ENCODE measurements at places on chromosomes 13 and 19.
A peak's percentile ranks its signal among the peaks of the same experiment; 100 is the strongest.

DNA sequence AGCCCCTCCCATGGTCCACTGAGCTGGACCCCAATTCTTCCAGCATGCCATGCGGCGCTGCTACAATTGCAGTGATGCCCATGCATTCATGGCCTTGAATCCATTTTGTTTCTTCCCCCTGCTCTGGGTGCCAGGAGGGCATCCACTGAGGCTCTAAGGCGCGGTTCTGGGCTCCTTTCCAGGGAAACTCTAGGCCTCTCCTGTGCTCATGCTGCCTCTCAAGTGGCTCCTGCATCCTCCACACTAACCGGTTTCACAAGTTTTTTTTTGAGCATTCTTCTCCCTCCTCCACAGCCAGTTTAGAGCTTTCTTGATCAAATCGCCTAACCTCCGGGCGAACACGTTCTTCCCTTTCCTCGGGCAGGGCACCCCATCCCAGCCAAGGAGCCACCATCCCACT lies 69.1 kb upstream of the FLT1 start:
- DNase-seq = no peak

DNA sequence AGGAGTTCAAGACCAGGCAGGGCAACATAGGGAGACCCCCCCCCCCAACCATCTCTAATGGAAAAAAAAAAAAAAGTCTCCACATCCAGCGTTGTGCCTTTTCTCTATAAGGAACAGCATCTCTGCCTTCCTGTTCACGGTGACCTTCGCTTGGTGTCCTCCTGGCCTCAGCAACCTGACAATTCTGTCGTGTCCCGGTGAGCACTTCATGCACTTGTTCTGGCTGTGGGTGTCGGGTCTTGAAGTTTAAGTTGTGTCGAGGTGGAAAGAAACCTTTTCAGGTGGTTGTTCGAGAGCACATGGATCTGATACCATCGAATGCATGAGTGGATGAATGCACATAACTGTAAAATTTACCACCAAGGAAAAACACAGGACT lies 594 bp downstream of the ZNF559 start:
- no peak for DNase-seq

DNA sequence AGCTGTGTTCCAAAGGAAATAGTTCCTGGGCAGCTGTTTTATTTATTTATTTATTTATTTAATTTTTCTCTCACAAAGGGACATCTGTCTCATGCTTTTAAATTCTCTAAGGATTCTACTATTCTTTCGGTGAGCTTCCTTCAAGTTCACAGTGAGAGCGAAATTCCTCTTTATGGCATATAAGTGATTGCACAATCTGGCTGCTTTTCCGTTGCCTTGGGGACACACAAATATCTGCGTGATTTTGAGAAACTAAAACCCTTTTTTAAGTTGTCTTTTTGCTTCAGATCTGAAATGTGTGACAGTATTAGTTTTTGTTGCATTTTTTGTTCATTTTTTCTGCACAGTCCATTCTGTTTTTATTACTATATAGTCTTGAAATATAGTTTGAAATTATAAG lies 19.2 kb downstream of the ZNF486 start:
- no peak for DNase-seq

DNA sequence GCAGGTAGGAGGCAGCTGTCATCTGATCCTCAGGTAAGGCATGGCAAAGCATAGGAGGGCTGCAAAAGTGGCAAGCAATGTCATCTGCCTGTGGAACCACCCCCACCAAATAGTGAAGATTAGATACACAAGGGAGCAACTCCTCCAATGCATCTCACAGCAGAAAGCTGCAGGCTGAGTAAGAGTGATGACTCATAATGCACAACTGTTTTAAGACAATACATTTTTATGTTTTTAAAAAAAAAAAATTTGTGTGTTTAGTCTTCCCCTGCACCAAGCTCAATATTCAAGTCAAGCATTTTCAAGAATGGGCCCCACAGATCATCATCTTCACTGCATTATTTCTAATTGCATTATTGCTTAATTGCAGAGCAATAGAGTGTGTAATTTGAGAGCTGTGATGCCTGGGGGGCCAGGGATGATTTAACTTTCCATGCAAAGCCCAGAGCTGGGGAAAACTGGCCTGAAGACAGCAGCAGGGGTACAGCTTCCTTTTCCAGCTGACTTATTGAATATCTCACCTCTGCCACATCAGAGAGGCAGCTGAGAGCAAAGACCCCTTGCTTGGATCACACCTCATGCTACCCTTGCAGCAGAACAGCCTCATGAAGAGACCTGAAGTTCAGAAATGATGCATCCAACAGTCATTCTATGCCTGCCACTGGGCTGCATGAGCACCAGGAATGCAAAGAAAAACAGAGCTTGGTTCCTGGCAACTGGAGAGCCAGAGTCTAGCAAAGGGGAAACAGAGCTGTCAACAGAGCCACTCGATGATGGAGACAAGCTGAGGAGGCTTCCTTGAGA lies 22.7 kb upstream of the POP4 start:
- no peak for DNase-seq

- no peak for DNase-seq
Measured at GRCh38 chr19:5580161-5580571, 12.4 kb upstream of the TINCR start.

GRCh38 chr19:53193535-53194222 lies 521 bp upstream of the ZNF665 start:
- DNase-seq = no peak

DNA sequence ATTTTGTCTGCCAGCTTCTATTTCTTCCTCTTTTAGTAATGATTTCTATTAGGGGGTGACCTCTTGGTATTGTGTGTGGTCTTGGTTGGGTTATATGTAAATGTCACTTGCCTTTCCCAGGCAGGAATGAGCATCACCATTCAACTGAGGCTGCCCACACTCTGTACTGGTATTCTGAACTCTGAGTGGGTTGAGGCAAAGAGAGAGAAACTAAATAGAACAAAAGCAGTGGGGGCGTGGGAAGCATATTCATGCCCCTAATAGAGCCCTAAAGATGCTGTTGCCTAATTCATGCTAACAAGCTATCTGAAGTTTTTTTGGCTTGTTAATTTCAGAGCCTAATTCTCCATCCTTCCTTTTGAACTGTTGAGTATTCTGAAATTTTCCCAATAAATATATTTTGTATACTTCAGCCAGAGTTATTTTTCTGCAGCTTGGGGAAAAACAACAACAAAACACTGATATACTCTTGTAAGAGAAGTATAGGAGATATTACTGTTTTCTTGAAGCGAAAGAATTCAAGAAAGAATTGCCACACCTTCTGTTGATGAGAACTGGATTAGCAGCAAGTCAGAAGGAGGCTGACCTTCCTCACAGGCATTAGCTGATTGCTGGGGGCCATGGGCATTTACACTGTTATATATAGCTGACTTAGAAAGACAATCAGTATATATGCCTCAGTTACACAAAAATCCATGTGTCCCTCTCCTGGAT lies 315.8 kb upstream of the KLF12 start:
- DNase-seq = no peak

DNA sequence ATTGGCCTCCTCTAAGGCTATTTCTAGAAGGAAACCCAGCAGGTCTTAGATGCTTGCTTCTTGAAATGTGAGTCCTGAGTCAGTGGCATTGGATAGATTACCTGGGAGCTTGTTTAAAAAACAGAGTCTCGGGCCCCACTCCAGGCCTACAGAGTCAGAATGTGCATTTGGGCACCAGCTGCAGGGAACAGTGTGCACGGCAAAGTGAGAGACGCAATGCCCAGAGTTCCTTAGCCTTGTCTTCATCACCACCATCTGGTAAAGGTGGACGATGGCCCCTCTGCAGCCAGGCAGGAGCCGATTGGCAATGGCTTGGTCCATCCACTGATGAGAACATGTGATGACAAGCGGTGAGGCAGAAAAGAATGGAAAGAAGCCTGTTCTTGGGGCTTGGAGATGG lies 102.1 kb upstream of the TSC22D1 start:
- no peak for DNase-seq

DNA sequence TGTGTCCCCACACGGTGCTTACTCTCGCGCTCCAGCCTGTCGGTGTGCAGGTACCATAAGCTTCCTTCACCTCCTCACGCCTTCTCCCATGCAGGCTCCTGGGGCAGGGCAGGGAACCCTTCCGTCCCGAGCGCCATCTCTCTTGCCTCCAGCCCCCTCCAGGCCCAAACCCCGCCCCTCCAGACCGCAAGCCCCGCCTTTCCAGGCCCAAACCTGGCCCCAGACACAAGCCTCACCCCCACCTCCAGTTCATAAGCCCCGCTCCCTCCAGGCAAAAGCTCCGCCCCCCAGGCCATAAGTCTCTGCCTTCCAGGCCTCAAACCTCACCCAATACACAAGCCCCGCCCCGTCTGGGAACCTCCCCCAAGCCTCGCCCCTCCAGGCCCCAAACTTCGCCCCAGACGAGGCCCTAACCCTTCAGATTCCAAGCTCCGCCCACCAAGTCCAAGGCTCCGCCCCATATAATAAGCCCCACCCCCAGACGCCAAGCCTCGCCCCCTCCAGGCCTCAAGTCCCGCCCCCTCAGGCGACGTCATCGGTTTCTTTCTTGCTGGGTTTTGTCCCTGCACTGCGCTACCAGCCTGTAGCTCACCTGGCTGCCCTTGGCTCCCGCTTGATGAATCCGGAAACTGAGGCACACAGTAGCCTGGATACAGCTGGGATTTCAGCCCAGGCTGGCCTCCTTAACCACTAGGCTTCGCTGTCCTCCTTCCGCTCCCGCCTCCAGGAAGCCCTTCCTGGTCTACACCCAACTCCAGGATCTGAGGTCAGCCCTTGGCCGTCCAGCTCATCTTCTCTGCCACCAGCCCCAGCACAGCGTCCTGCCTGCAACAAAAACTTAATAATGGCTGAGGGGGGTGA lies 16.1 kb downstream of the MKNK2 start:
- DNase-seq = peak; percentile 62

GRCh38 chr13:22915442-22916082 lies 265.2 kb upstream of the SGCG start:
- DNase-seq = no peak

DNA sequence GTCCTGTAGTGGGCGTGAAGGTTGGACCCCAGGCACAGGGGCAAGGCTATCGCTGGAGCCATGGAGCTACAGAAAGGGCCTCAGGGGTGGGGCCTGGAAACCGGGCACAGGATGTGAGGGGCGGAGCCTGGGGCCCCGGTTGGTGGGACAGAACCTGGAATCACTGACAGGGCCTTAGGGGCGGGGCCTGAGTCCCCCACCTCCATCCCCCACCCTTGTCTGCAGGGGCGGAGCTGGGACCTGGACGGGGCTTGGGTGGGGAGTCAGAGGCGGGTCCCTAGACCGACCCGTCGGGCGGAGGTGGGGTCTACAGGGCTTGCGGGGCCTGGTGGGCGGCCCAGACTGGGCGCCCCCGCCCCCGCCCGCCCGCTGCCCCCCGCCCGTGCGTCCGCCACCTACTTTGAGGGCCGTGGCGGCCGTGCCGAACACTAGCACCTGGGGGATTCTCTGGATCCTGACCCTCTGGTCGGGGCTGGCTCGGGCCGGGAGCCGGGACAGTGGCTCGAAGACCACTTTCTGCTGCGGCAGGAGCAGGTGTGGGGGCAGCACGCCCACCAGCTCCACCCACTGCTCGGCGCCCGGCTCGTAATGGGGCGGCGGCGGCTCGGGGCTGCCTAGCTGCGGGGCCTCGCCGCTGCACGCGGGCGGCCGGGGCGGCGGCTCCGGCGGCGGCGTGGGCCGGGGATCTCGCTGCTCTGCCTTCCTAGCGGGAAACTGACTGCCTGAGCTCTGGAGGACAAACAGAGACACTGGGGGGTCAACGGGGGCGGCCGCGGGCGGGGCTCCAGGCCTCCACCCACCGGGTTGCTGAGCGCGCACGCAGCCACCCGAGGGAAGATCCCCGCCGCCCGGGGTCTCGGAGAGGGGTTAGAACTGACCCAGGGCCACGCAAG lies 26.3 kb downstream of the DCAF15 start:
- DNase-seq = no peak

GRCh38 chr19:36973021-36973843 lies 57.1 kb downstream of the ZNF568 start:
- DNase-seq = peak; percentile 61

- no peak for DNase-seq
Measured at GRCh38 chr19:954272-954671, 28.4 kb downstream of the ARID3A start.

- DNase-seq = no peak
Measured at GRCh38 chr13:51818781-51819511, 15.0 kb upstream of the DHRS12 start.

DNA sequence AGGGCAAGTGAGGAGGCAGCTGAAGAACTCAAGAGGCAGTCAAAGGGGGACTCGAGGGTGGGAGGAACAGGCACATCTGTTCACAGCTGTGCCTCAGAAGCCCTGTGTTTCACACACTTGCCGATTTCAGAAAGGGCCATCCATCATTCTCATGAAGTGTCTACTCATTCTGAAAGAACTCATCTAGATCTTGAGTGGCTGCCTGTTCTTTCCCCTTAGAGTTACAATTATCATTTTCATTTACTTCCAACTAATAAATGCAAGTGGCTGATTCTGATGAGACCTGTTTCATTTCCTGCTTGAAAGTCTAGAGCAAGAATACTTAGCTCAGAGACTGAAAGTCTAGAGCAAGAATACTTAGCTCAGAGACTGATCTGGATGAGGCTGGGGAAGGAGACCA lies 1145.1 kb downstream of the UQCRFS1 start:
- DNase-seq = no peak

DNA sequence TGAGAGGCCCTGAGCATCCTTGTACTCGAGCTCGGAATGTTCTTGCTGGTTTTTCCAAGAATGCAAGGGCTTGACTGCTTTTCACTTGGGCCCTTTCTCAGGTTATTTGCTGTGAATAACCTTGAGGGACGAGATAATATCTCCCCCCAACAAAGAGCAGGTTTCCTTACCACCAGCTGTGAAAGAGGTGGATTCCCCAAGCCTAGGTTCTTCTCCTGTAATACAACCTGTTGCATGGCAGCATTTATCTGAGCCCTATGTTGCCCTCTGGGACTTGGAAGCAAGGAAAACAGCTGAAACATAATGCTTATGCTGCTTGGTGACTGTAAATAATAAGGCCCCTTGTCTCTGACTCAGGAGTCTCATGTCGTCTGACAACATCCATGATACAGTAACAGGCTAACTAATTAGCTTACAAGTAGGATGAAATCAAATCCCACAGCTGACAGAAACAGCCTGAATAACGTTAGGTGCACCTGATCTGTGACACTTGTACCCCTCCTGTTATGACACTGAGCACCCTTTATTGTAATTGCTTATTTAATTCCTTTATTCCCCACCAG lies 43.6 kb upstream of the RCBTB2 start:
- DNase-seq = no peak

- peak; percentile 98 for DNase-seq
Measured at GRCh38 chr19:48835734-48836088, 580 bp downstream of the HSD17B14 start.

DNA sequence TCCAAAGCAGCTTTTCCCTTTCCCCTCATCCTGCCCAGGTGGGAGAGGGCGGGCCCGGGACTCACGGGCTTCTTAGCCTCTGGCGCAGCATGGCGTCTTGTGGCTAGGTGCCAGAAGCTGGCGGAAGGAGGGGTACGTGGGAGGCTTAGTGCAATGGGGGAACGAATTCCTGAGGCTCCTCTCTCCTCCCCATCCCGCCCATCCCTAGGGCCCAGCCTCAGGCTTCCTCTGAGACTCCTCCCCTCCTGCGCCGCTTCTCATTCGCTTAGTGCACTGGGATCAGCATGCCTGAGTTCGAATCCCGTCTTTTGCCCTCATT lies 297.8 kb downstream of the ZNF536 start:
- no peak for DNase-seq
